ENCODE measurements at places on chromosomes 7 and 10. TPM values are rescaled to one million over a fixed set of nuclear protein-coding genes. Genes with fewer than 3 reads are reported as not detected.

The BMS1 gene
- 14.6 TPM for total RNA-seq

The TWIST1 gene
- total RNA-seq: 1.3 TPM

The PGAM2 gene
- 671 TPM for total RNA-seq

DNA sequence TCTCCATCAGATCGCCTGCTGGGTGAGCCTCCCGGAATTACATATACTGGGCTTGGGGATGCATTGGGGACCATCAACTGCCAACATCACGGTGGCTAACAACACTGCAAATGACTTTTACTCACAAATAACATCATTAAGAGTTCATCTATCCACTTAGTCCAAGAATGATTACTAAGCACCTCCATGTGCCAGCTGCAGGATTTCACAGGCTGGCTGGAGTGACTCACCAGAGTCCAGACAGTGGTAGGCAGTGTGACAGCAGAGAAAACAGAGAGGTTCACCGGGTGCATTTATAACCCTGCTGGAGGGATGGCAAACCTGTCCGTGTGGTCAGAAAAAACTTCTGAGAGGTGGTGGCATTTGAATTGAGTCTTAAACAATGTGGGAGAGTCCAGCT, 3.2 kb upstream of the IGFBP3 start:
- no peaks in the 10 kb centered on the region for H3K36me3 ChIP-seq
- no peak overlapping the region for H3K4me3 ChIP-seq
- H3K27me3 ChIP-seq: peaks cover 10% of the 10 kb centered on the region
- H3K4me1 ChIP-seq: peaks cover 37% of the 10 kb centered on the region
- DNase-seq: no peak
- H3K27ac ChIP-seq: no peak overlapping the region

GRCh38 chr7:47743965-47744591, 162.2 kb upstream of the TNS3 start:
- H3K36me3 ChIP-seq: no peaks in the 10 kb centered on the region
- H3K4me3 ChIP-seq: no peak overlapping the region
- H3K27me3 ChIP-seq: peaks cover 4% of the 10 kb centered on the region
- H3K27ac ChIP-seq: no peak overlapping the region

DNA sequence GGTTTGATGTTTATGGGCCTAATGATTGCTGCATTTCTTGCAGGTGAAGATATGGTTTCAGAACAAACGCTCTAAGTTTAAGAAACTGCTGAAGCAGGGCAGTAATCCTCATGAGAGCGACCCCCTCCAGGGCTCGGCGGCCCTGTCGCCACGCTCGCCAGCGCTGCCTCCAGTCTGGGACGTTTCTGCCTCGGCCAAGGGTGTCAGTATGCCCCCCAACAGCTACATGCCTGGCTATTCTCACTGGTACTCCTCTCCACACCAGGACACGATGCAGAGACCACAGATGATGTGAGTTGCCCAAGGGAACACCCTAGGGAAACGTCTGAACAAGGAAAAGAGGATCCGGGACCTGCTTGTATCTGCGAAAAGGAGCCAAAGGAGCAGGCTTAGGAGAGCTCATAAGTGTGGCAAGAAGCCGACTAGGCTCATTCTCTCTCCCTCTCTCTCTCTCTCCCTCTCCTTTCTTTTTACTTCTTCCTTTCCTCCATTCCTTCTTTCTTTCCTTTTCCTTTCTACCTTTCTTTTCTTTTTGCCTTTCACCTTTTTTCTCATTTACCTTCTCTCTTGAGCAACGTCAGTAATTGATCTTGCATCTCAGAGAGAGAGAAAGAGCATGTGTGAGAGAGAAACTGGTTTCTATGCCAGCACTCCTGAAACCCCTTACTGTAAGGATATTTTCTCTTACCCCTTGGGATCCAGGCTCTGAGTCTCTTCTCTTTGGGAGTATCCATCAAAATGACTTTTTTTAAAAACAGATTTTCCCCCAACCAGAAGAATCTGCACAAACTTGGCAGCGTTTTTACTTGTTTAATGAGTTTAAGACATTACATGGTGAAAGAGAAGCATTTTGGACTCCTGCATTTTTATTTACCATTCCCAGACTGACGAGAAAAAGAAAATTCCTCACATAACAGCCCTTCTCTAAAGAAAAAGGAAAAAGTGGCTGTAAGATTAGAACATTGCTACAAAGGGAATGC, 4.7 kb downstream of the DLX6 start:
- no peak for DNase-seq
- H3K4me3 ChIP-seq: no peak overlapping the region
- H3K27ac ChIP-seq: no peak overlapping the region
- no peaks in the 10 kb centered on the region for H3K36me3 ChIP-seq
- H3K27me3 ChIP-seq: peaks cover 100% of the 10 kb centered on the region

DNA sequence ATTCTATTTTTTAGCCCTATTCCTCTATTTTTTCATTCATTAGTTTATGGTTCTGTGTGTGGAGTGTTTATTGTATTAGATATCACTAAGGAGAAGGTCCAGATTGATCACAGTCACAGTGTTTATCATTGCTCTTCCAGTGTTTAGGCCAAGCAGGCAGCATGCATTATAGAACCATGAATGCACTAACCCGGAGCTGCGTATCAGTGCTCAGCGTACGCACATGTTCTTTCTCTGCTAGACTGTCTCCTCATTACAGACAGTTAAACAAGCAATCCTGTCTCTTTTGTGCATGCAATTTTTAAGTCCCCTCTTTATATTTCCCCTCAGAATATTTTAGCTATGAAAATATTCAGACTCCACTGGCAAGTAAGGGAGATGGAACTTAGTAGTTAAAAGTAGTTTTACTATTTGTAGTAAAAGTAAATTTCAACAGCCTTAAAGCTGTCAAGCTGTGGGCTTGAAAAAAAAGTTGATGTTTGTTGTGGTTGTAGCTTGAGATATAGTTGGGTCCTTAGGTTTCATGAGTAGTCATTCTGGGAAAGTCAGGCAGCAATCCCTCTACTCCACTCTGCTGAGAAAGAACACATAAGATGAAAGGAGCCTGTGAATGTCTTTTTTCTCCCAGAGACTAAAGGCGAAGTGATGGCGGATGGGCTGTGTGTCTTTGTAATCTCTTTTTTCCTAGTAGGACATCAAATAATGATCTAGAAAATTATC, 260.4 kb downstream of the CDK14 start:
- no peak overlapping the region for H3K4me3 ChIP-seq
- no peaks in the 10 kb centered on the region for H3K27me3 ChIP-seq
- peaks cover 9% of the 10 kb centered on the region for H3K4me1 ChIP-seq

- no peak overlapping the region for H3K27ac ChIP-seq
- H3K27me3 ChIP-seq: no peaks in the 10 kb centered on the region
- no peak overlapping the region for H3K4me3 ChIP-seq
- DNase-seq: no peak
Observed at GRCh38 chr7:114264023-114264422, 150.6 kb upstream of the FOXP2 start.

- no peak for DNase-seq
- no peak overlapping the region for H3K4me3 ChIP-seq
- no peaks in the 10 kb centered on the region for H3K27me3 ChIP-seq
- no peak overlapping the region for H3K27ac ChIP-seq
- no peaks in the 10 kb centered on the region for H3K36me3 ChIP-seq
- peaks cover under 1% of the 10 kb centered on the region for H3K4me1 ChIP-seq
Observed at GRCh38 chr10:3510741-3511140, 274.3 kb downstream of the KLF6 start.

DNA sequence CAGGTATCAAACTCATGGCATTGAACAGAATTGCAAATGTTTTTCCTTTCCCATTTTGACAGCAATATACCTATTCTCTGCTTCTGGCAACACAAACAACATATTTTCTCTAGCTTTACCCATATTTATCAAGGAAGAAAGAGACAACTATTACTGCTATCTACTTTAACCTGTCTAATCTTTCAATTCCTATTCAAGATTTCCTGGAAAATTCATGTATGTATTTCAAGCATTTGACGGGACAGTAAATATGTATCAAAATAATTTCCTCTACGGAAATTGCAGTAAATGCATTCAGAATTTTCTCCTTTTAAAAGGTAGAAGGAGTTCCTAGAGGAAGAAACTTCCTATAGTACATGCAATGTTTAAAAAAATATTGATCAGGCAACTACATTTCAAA, 179.3 kb upstream of the LRRN3 start:
- no peaks in the 10 kb centered on the region for H3K27me3 ChIP-seq
- no peak overlapping the region for H3K4me3 ChIP-seq
- H3K27ac ChIP-seq: no peak overlapping the region
- DNase-seq: no peak

DNA sequence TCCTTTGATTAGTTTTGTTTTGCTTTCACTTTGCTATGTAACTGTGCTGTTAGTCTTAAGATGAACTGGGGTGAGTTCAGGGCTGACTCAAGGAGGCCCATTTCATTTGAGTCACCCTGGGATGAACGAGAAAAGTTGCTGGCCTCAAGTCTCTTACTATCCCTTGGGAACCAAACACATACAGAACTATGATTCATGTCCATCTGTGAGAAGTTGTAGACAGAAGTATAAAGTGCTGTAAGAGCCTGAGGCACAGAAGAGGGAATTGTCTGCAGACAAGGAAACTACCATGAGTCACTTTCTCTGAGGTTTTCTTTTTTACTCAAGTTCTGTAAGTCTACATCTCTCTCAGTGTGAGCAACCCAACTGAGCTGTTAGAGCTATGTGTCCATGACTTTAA, 179.8 kb upstream of the CSTF2T start:
- H3K27ac ChIP-seq: peak overlapping the region; percentile 73
- no peak for DNase-seq
- H3K36me3 ChIP-seq: no peaks in the 10 kb centered on the region
